ENCODE measurements at places on chromosomes 2 and 18. TPM values are rescaled to one million over a fixed set of nuclear protein-coding genes. Genes with fewer than 3 reads are reported as not detected.

Gene NR4A2
- 1.6 TPM for polyA plus RNA-seq

Gene SNORC
- 2.4 TPM for polyA plus RNA-seq

Gene KCNG3
- polyA plus RNA-seq: 0.04 TPM

Gene DAW1
- not detected for polyA plus RNA-seq

Gene NEU2
- polyA plus RNA-seq: not detected

Gene MAP3K19
- not detected for polyA plus RNA-seq

Gene PKDCC
- polyA plus RNA-seq: 6.2 TPM

Gene MYO3B
- polyA plus RNA-seq: 0.08 TPM

Gene KCNS3
- 2.9 TPM for polyA plus RNA-seq

Gene TCF4
- polyA plus RNA-seq: 3.7 TPM

Gene TMEM18
- 20.5 TPM for polyA plus RNA-seq

Gene CNRIP1
- polyA plus RNA-seq: 3.8 TPM

Gene SLC38A11
- 0.41 TPM for polyA plus RNA-seq

Gene SCN2A
- polyA plus RNA-seq: 0.01 TPM

Gene CFAP221
- 0.08 TPM for polyA plus RNA-seq

Gene CYP27C1
- polyA plus RNA-seq: 1.4 TPM

Gene SLC39A6
- 2.8 TPM for polyA plus RNA-seq

Gene FHOD3
- 3.7 TPM for polyA plus RNA-seq

Gene SLC9A4
- 2.0 TPM for polyA plus RNA-seq

Gene SP140L
- polyA plus RNA-seq: 5.5 TPM

Gene NYAP2
- polyA plus RNA-seq: 0.09 TPM

Gene CROCC2
- 0.12 TPM for polyA plus RNA-seq

Gene ZNF385B
- polyA plus RNA-seq: 0.22 TPM

Gene GPN1
- 25.0 TPM for polyA plus RNA-seq

Gene FKBP1B
- polyA plus RNA-seq: 6.7 TPM

Gene ERBB4
- polyA plus RNA-seq: under 0.01 TPM

Gene TMEM214
- 29.0 TPM for polyA plus RNA-seq

Gene DCDC2C
- polyA plus RNA-seq: not detected

Gene ACTR1B
- polyA plus RNA-seq: 39.2 TPM

Gene UGT1A4
- 0.69 TPM for polyA plus RNA-seq

Gene LHCGR
- polyA plus RNA-seq: 0.59 TPM

Gene PER2
- polyA plus RNA-seq: 12.6 TPM

Gene CCBE1
- polyA plus RNA-seq: 0.18 TPM

Gene GPR45
- polyA plus RNA-seq: not detected

Gene EFR3B
- 0.11 TPM for polyA plus RNA-seq

Gene ABCG5
- polyA plus RNA-seq: 0.01 TPM

Gene NBEAL1
- 5.7 TPM for polyA plus RNA-seq

Gene PPP1R1C
- 1.1 TPM for polyA plus RNA-seq

Gene ALLC
- polyA plus RNA-seq: not detected

Gene CNDP2
- polyA plus RNA-seq: 42.5 TPM

Gene ALS2
- 3.9 TPM for polyA plus RNA-seq

Gene FNDC4
- polyA plus RNA-seq: 22.2 TPM

Gene WIPF1
- polyA plus RNA-seq: 4.8 TPM

Gene GRP
- polyA plus RNA-seq: not detected

Gene KLHL30
- polyA plus RNA-seq: 0.21 TPM

Gene TEX44
- not detected for polyA plus RNA-seq

Gene QPCT
- polyA plus RNA-seq: 1.8 TPM

Gene POTEC
- not detected for polyA plus RNA-seq

Gene ANKRD30B
- polyA plus RNA-seq: not detected

Gene CNDP1
- polyA plus RNA-seq: not detected

Gene ITGB6
- 9.1 TPM for polyA plus RNA-seq

Gene FBXO48
- 0.44 TPM for polyA plus RNA-seq

Gene PLCD4
- polyA plus RNA-seq: 4.3 TPM

Gene L3MBTL4
- 1.8 TPM for polyA plus RNA-seq

Gene MLPH
- 4.4 TPM for polyA plus RNA-seq

Gene TUBA4A
- polyA plus RNA-seq: 89.0 TPM

Gene CTNNA2
- polyA plus RNA-seq: not detected

Gene RAPGEF4
- polyA plus RNA-seq: 3.1 TPM

Gene ZEB2
- polyA plus RNA-seq: 3.7 TPM
